Activated CD4-positive, alpha-beta T cell treated with anti-CD3 and anti-CD28 coated beads, Interleukin-2, amount 50 U/mL, for 1 hour (primary cell): ENCODE measurements at places on chromosomes 7 and 10.

DNA sequence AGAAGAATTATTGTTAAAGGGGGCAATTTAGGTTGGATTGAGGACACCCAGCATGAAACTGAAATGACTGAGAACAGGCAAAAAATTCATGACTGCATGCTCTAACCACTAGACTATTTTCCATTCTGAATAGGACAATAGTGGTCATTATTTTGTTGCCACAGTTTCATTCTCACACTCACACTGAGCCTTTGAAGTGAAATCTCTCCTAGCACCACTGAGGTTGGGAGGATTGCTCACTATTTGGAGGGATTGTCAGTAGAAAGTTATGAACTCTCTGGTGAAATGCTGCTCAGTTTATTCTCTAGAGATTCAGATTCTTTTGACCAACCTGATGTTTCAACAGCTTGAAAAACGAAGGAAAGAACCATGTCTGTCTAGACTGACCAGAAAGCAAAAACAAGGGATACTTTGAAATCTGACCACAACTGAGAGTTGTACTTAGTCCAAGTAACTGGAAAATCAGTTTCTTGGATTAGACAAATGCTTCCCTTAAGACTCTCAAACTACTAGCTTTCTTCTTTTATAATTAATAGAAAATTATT lies 191.2 kb downstream of the DYNC1I1 start:
- no peak for DNase-seq

DNA sequence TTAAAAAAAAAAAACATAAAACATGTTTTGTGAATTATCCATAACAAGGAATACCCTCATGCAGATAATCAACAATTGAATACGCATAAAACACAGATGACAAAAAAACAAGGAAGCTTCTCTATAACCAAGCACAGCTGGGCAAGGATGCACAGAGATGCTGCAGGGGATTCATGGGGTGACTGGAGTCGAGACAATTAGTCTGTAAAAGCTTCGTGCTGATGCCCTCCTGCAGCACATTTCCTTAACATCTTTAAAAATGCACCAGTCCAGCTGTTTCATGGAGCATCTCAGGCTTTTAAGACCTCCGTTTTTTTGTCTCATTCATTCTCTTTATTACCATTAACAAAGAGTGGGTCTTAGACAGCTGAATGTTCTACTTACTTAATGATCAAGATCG lies 794.0 kb upstream of the C7orf33 start:
- no peak for DNase-seq

DNA sequence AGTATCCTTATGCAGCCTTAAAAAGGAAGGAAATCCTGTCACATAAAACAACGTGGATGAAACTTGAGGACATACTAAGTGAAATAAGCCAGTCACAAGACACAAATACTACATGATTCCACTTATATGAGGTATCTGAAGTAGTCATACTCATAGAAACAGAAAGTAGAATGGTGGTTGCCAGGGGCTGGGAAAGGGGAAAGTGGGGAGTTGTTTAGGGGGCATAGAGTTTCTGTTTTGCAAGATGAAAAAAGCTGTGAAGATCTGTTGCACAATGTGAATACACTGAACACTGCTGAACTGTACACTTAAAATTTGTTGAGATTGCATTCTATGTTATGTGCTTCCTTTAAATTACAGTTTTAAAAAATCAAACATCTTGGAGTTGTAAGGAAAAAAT lies 2.9 kb downstream of the NUP205 start:
- DNase-seq = no peak

- no peak for DNase-seq
Measured at GRCh38 chr7:6092953-6093354, 61.8 kb downstream of the ANKRD61 start.

DNA sequence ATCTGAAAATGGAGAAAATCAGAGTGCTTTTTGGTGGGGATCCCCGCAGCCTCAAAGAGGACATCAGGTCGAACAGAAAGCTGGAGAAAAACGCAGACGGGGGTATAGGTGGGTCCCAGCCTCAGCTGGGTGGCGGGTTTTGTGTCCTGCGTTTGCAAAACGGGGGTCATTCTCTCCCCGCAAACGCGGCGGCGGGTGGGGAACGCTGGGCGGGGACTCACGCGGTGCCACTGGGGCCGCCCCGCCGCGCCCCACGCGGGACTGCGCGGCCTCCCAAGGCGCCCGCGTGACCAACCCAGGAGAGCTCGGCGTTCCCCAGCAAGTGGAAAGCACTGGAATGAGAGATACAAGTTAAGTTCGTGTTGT lies 806 bp upstream of the VIPR2 start:
- no peak for DNase-seq

DNA sequence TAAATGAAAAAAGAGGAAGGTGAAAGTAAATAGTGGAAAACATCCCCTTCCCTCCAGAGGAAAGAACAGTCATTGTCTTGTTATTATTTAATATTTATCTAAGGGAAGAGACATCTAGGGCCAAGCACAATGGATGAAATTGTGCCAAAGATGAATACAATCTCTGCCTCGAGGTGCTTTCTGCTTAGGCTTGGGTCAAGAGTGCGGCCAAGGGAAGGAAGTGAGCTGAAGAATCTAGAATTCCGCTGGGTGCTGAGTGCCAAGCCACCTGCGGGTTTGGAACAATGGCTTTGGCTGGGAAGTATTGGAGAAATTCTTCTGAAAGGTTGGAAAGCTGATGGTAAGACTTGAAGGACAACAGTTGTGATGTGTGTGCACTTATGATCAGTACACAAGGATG lies 531.3 kb upstream of the FZD8 start:
- DNase-seq = no peak

DNA sequence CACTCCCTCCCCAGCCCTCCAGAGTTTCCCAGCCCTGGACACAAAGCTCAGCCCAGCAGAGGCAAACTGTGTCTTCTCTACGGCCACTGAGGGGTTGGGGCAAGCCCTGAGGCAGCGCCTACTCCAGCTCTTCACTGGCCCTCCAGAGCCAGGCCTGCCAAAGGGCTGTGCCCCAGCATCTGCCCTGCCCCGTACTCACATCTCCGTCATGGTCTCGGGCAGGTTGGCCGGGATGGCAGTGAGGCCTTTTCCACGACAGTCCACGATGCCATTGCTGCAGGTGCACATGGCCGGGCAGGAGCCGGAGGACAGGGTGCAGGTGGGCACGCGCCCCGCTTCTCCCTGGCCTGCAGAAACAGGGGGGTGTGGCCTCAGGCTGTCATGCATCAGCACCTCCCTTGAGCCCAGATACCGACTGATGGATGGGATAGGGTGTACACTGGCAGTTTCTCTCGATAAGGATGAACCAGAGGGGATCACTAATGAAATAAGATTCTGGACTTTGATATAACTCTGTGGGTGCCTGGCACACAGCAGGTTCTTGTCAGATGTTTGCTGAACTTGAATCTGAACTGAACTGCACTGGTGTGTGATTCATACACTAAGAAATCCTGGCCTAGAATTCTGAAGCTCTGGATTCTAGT lies 125.2 kb downstream of the SLIT1 start:
- DNase-seq = no peak

DNA sequence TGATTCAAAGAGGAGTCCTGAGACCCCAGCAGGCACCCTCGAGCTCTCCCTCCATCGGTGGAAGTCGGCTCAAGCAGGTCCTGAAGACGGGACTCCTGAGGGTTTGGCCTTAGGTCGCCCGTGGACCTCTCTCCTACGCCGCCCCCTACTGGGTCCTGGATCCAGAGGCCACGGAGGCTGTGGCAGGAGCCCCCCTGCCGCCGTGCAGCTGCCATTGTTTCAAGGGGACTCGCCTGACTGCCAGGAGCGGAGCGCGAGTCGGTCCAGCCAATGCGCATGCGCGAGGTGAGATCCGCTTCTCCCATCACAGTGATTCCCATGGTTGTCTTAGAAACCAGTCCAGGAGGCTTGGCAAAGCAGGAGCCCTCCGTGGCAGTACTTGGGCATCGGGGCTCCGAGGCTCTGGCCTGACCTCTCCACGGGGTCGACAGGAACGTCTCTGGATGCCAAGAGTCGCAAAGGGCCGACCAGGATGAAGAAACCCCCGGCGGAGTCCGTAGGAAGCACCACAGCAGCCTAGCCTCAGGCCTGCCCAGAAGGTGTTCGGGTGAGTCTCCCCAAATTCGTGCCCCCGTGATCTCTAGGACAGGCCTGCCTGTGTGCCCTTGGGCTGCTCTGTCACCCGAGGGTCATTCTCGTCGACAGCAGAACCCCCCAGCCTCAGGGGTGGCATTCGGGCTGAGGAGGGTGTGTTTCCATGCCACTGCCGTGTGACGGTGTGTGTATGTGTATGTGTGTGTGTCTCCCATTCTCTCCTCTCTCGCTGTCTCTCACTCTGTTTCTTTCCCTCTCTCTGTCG lies 322.3 kb downstream of the ZNF716 start:
- DNase-seq = no peak

GRCh38 chr7:82675396-82675795 lies 231.8 kb upstream of the CACNA2D1 start:
- no peak for DNase-seq

- no peak for DNase-seq
Measured at GRCh38 chr10:25600651-25601050, 333.4 kb upstream of the MYO3A start.

GRCh38 chr10:122471531-122472177 lies 10.3 kb downstream of the HTRA1 start:
- no peak for DNase-seq

- no peak for DNase-seq
Measured at GRCh38 chr10:24806262-24806661, 82.6 kb upstream of the ARHGAP21 start.

DNA sequence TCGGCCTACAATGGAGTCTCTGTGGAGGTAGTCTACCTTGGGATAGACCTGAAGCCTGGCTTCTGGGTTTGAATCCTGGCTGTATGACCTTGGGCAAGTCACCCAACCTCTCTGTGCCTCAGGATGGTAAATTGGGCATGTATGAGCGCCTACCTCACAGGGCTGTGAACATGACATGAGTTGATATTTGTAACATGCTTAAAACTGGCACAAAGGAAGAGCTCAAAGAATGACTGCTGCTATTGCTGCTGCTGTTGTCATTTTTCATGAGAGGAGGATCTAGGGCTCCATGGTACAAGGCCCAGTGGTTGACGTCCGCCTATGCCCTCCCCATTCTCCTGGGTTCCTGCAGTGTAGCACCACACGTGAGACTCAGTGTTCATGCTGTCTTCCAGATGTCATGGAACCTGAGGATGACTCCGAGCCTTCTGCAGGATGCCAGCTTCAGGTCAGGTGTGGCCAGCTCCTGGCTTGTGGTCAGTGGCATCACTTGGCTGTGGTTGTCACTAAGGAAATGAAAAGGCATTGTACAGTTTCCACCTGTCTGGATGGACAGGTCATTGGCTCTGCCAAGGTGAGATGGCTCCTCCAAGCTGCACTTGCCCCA lies 95.0 kb downstream of the WDFY4 start:
- DNase-seq = no peak

GRCh38 chr10:33655165-33655815 lies 320.8 kb upstream of the NRP1 start:
- no peak for DNase-seq

DNA sequence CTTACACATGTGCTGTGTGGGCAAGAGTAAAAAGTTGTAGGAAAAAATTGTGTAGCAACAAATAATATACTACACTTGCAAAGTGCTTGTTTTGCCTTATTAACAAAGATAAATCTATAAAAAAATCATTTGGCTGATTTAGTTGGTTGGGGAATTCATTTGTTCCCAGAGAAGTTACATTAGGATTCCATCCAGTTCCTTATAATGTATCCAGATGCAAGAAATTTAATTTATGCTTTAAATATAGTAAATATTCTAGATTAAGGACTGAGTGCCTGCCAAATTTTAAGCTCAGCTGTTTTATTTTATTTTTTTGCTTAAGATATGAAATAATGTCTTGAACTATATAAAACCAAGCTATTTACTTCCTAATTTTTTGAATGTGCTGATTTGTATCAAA lies 1169.9 kb downstream of the NXPH1 start:
- DNase-seq = no peak

GRCh38 chr7:95441042-95441823 lies 6.4 kb upstream of the PON2 start:
- DNase-seq = no peak

GRCh38 chr10:132991706-132992432 lies 49.5 kb upstream of the CFAP46 start:
- no peak for DNase-seq

DNA sequence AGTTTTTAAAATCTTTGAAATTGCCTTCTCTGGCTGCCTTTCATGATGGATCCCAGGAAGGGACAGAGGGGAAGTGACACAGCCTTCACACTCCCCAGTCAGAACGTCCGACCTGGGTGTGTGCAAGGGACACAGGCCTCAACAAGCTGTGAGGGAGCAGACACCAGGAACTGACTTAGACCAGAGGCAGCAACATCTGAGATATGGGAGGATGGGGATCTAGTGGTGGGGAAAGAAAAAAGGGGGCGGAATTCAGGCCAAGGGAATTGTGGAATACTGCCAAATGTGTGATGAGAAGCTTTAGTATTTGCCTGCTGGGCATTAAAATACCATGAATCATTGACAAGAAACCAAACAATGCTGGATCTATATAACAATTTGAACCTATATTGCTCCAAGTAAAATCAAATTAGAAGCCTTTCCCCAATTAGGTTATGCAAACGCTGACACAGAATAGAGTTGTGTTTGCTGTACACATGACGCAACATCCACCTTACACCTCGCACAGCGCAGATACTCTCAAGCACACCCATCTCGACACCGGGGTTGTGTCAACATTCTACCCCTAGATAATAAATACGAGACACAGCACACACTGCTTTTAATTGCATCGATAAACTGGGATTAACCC lies 17.2 kb upstream of the MNX1 start:
- no peak for DNase-seq

DNA sequence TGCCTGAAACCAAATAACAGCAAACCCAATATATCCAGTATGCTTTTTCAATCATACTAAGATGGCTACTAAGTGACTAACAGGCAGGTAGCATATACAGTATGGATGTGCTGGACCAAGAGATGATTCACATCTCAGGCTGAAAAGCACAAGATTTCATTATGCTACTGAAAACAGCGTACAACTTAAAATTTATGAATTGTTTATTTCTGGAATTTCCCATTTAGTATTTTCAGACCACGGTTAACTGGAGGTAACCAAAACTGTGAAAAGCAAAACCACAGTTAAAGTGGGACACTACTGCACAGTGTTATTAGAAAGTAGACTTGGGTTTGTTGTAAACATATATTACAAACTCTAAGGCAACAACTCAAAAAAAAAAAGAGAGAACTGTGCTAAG lies 91.5 kb downstream of the KMT2C start:
- DNase-seq = no peak

- DNase-seq = no peak
Measured at GRCh38 chr7:92740134-92740533, 96.2 kb downstream of the CDK6 start.

- DNase-seq = no peak
Measured at GRCh38 chr7:21966271-21966670, 20.6 kb upstream of the CDCA7L start.
